Activated effector memory CD4-positive, alpha-beta T cell treated with anti-CD3 and anti-CD28 coated beads, Interleukin-2, amount 50 U/mL, for 16 hours (primary cell): ENCODE measurements at places on chromosomes 2 and 18.
A peak's percentile ranks its signal among the peaks of the same experiment; 100 is the strongest.

DNA sequence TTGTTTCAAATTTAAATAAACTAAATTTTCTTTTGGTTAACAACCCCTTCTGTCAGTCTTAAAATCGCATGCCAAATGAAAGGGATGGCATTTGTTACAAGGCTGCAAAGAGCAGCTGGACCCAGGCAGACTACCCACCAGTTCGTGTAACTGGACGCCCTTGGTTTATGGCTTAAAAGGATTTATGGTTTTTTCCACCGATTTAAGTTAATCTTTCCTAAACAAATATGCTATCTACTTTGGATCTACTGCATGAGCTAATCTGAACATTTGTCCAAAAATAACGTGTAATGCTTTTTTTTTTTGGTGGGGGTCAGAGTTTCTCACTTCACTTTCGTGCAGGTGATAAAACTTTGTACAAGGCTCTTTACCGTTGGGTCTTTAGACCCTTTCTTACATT, 62.9 kb downstream of the DIS3L2 start:
- DNase-seq, result no peak

GRCh38 chr2:104658904-104659591, 194.9 kb upstream of the POU3F3 start:
- no peak for DNase-seq

GRCh38 chr18:616380-616995, 19.7 kb downstream of the CLUL1 start:
- DNase-seq, result no peak

DNA sequence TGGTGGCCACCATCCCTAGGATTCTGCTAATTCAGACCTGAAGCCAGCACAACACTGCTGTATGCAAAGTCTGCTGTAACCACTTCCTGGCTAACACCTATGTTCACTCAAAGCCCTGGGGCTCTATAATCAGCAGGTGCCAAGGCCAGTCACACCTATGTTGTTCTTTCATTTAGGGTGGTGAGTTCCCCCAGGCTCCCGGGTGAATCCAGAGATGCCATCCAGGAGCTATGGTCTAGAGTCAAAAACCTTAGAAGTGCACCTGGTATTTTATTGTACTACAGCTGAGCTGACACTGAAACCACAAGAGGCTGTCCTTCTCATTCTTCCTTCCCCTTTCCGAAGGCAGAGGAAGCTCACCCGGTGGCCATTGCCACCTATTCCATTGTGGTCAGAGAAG, 46.2 kb upstream of the CCDC141 start:
- DNase-seq, result peak; percentile 65

- no peak for DNase-seq
Observed at GRCh38 chr18:49875155-49875554, 61.8 kb upstream of the ACAA2 start.

DNA sequence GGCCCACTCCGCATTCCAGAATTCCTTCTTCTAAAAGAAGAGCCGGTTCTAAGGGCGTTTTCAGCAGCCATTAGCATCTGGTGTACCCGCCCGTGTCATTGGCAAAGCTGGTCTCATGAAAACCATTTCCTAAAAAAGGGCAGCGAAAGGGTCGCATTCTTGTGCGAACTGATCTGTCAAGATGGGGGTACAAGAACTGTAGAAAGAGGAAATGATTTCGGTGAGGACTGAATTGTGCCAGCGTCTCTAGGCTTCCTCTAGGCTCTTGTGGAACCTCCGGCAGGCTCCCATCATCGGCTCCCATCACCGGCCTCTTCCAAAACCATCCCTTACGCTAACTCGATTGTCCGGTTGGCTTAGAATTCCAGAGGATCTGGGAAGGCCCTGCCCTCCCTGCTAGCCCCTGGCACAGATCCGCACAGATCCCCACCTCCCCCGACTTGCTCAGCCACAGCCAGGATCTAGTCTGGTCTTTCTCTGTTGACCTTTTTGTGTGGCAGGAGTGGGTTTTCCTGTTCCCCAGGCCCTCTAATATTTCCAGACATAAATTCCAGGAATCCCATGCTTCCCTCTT, 1.3 kb downstream of the RAB31 start:
- DNase-seq, result no peak

- DNase-seq, result peak; percentile 22
Observed at GRCh38 chr2:70705160-70705850, 62.7 kb downstream of the ADD2 start.
